ENCODE measurements at places on chromosomes 13 and 19.

DNA sequence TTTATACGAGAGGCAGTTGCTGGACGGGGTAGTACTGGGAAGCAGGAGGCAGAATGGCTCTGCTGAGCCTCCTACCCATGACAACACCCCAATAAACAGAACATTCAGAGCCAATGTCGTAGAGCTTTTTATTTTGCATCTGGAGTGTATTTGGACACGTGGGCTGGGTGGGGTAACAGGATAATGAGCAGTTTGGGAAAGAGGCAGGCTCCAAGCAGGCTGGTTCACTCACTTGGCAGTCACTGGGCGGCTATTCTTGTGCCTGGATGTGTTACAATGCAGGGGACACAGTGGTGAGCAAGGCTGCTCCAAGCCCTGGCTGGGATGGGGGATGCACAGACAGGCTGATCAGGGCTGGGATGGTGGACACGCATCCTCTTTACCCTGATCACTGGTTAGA, 9.5 kb downstream of the ACTMAP start:
- DNase-seq = no peak

- DNase-seq = no peak
Observed at GRCh38 chr13:100660761-100661160, 13.8 kb downstream of the TMTC4 start.

DNA sequence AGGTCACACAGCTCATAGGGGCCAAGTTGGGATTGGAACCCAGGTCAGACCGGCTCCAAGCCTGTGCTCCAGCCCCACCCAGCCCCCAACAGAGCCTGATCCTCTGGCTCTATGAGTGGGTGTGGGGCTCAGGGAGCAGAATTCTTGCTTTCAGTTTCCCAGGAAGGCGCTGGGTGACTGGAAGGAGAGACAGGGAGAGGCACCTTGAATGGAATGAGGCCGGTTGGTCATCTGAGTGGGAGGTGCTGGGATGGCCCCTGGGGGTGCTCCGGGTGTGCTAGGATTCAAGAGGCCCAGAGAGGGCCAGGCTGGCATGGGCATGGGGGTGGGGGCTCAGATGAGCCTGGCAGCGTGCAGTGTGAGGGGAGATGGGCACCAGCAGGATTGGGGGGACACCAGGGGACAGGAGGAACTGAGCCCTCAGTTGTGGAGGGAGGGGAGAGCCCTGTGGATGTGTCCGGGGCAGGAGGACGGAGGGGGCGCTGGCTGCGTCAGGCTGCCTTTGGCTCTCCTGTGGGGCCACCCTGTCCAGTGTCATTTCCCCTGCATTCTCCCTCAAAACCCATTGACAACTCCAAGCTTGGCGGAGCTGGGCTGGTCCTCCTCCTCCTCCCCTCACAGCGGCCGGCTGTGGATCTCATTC, 31.2 kb upstream of the ANKRD10 start:
- no peak for DNase-seq

DNA sequence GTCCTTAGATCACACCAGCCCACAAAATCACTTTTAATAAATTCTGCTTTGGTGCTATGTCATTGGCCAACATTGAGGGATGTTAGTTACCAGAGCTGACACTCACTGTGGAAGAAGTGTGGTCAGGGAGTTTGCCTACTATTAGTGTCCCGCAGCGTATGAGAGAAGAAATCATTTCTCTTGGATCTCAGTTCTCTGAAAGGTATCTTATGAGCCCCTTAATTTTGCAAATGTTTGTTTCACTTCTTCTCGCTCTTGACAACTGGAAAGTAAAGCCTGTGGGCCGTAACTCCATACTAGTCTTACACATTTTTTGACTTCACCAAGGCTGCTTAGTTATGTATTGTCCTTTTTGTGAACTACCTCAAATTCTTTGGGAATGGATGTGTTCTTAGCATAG, 80.9 kb downstream of the FLT1 start:
- no peak for DNase-seq

DNA sequence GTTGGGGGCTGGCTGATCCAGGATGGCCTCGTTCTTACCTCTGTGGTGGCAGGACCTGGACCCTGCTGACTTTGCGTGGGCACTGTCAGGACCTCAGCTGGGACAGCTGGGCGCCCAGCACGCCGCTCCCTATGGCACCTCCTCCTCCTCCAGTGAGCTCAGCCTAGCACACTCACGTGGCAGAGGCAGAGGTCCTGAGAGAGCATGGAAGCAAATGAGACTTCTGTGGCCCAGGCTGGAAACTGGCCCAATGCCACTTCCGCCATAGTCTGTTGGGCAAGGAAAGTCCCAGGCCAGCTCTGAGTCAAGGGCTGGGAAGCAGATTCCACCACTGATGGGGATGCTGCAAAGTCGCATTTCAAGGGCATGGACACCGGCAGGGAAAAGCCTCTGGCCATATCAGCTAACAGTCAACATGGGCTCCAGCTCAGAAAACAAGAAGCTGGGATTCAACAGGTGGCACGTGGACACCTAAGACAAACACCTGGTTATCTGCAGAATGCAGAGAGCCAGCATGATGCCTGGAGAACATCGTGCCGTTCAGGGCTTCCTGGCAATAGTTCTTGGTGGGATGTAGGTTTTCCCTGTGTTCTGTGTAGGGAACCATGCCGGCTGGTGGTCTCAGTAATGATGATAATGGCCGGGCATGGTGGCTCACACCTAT, 16.7 kb downstream of the MYBPC2 start:
- DNase-seq = peak; percentile 59

GRCh38 chr13:30789166-30789862, 54.0 kb downstream of the ALOX5AP start:
- DNase-seq = no peak

Measured in myocyte (in vitro differentiated cells).